ENCODE measurements at places on chromosomes 4 and X.

DNA sequence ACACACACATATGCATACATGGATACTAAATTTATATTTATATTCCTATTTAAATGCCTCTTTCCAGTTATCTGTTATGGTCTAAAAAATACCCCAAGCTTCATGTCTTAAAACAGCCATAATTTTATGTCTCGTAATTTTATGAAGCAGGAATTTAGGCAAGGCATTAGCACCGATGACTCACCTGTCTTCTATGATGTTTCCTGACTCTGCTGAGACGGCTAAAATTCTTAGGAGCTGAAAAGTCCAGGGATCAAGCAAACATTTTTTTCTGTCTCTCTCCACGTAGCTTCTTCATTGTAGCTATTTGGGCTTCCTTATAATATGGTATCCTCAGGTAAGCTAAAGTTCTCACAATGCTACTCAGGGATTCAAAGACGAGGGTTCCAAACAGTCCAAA is 930.3 kb downstream of the STIM2 start:
- DNase-seq, result no peak

DNA sequence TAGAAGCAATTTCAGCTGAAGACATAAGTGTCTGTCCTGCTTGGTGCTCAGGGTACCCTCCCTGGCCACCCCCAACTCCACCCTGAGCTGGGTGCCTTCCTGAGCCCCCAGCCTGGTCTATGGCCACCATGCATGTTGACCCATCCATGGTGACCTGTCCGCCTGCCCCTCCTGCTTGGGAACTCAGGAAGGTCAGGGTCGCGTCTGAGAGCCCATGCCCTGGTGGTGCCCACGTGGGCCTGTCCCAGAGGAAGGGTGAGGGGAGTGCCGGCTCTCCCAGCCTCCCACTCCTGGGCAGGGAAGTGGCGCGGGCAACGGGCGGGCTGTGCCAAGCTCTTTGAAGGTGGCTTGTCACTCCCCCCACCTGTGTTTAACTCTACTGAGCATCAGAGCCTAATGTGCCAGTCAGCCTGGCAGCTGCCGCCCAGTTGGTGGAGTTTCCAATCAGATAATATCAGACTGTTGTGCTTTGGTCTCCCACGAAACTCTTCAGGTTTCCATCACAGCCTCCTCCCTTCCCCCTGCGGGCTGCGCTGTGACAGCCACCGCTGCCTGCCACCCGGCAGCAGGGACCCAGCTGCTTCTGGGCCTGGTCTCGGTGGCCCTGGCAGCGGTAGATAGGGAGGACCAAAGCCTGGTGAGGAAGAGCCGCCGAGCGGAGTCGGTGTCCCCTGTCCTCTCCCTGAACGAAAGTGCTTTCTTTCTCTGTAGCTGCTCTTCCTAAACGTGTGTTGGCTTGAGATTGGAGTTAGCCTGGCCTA is 4.8 kb downstream of the SH3BP2 start:
- DNase-seq, result no peak

DNA sequence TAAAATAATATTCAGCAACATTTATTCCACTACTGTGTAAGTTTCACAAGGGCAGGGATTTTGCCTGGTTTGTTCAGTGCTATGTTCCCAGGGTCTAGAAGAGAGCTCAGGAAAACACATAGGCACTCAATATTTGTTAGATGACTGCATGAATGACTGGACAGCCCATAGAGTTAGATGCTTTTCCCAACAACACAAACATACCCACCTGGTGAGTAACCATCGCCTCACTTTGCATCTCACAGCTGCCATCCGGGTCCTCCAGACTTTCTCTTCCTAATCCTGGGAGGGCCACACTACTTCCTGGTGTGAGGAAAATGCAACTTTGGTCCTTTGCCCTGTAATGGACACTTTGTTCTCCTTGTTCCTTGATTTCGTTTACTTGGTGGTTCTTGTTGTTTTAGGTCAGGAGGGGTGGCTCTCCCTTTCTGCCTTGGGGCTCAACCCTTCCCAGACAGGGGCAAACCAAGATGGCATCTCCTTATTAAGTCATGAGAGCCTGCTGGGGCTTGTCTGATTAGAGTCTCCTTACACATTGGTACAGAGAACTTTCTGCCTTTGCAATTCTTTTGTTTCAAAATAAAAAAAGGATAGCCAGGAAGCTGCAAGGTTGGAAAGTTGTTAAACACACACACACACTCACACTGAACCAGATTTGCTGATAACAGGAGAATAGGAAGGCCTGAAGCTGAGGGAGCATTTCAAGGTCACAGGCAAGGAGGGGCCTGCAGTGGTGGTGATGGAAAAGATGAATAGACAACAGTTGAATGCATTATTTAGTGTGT is 190.6 kb downstream of the MID1IP1 start:
- DNase-seq, result no peak

DNA sequence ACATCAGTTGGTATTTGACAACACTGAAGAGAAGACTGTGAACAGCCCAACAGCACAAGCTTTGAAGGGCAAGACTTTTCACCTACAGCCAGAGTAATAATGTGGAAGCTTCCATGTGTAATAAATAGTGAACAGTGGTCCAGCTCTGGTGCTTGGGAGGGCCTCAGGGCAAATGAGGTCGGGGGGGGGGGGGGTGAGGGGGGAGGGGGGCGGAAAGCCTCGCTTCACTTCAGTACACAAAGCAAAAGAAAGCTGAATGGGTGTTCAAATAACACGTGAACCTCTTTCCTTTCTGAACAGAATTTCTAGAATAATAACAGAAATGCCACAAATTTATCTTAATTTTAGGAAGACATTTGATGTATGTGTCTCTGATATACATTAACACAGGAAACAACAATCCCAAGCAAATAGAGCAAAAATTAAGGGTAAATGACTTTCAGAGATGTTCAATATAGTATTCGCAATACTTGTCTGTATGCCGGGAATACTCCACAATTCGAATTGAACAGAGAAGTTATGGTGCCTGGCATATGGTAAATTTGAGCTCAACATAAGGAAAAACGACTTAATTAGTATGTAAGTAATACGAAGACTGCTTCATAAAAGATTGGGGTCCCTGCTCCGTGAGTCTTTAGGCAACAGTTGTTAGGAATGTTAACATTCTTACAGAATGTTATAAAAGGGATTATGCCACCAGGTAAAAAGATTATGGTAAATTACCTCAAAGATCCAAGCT is 92.6 kb downstream of the FRYL start:
- no peak for DNase-seq

- no peak for DNase-seq
Observed at GRCh38 chr4:111775556-111776297, 369.5 kb upstream of the FAM241A start.

GRCh38 chrX:117532339-117532738 is 584.3 kb downstream of the KLHL13 start:
- DNase-seq, result no peak

- DNase-seq, result no peak
Observed at GRCh38 chr4:148452970-148453369, 10.8 kb upstream of the NR3C2 start.

GRCh38 chrX:14899607-14900006 is 26.4 kb downstream of the MOSPD2 start:
- no peak for DNase-seq

GRCh38 chrX:110477593-110478228 is 119.1 kb downstream of the RTL9 start:
- DNase-seq, result no peak

DNA sequence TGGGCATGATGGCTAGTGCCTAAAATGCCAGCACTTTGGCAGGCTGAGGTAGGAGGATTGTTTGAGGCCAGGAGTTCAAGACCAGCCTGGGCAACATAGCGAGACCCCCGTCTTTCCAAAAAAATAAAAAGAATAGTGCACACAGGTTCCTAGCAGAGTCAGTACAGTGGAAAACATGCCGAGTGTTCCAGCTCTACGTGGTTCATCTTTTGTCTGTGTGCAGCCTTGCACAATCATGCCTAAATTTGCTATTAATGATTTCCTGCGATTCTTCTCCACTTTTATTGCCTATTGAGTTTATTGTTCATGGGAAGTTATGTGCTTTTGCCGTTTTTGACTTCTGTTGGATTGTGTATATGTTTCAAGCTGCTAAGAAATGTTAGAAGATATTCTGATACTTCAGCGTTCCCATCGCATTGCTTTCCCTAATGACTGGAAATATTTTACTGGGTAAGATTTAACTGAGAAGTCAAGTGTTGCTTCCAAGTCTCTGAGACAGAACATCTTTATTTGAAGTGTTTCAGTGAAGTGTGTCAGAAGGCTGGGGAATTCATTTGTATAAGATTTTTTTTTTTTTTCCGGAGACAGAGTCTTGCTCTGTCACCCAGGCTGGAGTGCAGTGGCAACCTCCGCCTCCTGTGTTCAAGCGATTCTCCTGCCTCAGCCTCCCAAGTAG is 11.3 kb downstream of the DOCK11 start:
- DNase-seq, result no peak

DNA sequence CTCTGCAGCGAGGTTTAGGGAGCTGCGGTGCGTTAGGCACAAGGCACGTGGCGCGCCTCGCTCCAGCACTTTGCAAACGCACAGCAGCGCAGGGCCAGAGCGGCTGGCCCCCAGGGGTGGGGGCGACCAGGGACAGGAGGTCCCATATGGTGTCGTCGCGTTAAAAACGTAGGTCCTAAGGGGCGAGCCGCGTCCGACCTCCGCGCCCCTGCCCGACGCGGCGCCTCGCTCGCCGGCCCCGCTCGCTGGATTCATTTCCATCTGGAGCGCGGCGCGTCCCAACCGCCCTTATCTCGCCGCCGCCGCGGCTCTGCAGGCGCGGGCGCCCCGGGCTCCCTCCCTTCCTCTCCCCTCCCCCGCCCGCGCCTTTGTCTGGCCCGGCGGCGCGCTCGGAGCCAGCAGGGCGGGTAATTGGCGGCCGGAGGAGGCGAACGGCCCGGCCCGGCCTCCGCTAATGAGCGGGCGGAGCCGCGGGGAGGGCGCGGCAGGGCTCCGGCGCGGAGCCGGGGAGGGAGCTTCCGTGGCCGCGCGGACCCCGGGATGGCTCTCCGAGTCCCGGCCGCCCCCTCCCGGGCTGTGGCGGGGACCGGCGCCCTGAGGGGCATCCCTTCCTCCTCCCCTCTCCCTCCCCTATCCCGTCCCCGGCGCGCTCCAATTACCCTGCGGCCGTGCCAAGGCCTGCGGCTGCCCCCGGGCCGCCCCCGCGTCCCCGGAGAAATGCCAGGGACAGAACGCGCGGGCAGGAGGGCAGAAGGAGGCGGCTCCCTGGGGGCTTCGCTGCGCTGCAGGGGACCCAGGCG is 409.0 kb downstream of the BCOR start:
- DNase-seq, result no peak

DNA sequence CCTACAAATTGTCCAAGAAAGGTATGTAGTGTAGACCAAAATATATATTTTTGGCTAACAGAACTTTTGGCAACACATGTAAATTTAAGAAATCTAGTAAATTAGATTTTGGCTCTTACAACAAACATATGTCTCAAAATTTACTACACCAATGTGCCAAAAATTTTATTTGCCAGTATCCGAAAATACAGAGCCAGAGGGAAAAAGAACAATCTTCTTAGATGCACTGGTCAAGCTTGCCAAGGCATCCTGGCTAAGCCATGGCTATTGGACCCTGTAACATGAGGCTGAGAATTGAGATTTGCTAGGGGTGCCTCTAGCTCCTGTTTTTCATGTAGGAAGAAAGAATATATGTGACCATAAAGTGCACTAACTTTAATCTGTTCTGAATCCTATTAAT is 91.8 kb downstream of the GABRG1 start:
- DNase-seq, result no peak

GRCh38 chr4:139824882-139825522 is 159.4 kb downstream of the MGST2 start:
- DNase-seq, result no peak

DNA sequence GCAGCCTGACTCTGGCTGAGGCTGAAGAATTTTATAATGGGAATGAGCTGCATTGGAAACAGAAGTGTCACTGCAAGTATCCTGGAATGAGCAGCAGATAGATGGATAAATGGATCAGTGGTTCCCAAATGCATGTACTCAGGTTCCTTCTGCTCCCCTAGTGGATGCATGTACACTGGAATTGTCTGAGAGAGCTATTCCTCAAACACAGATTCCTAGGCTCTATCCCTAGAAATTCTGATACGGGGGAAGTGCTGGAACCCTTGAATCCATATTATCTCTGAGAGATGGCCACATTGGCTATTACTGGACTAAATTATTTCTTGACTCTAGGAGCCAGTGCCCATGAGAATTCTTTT is 64.8 kb downstream of the TMEM131L start:
- no peak for DNase-seq

DNA sequence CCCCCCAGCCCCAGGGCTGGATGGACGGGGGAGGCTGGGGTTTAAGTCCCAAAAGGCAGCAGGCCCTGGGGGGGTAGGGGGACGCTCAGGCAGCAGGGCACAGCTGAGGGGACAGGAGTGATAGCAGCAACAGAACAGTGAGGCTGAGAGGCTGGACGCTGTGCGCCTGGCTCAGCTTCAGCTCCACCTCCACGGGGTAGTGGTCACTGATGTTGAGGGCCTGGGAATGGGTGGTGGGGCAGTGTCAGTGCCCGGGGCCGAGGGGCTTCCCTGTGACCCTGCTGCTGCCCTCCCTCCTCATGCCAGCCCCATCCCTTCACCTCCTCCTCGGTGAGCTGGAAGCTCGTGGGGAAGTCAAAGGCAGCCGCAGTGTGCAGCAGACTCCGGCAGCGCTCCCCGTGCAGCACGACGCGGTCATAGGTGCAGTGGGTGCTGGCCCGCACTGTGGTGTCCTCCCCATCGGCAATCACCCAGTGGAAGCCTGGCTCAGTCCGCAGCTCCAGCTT is 4.5 kb downstream of the RPL10 start:
- no peak for DNase-seq

DNA sequence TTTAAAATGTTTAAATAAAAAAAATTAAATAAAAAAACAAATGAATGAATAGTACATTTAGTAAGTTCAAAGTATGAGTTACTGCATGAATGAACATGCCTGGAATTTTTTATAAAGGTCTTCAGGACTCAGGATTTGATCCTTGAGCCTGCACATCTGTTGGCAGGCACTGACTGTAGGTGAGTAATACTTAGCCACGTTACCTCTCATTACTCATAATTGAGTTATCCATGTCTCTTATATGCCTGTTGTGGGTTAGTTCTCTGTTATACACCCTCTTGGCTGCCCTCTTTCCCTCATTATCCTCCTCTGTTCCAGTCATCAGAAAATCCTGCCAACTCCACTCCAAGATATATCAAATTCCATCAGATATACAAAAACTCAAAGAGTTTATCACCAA is 276.0 kb downstream of the FBXW7 start:
- no peak for DNase-seq

DNA sequence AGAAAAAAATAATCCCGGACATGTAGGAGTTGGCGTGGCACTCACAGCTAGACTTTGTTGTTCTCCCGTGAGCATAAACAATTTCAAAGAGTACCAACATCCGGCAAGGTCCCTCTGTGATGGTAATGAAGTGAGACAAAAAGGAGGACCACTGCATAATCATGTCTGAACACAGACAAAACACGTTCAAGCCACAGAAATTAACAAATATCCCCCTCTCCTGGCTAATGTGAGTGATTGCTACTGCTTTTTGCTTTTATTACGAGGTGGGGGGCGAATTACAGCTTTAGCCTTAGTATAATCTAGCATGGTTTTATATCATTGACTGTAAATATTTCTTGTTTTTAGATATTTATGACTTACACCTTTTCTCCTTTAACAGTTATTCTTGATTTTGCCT is 118.5 kb downstream of the PLS3 start:
- DNase-seq, result no peak

GRCh38 chrX:42725196-42725595 is 52.8 kb downstream of the PPP1R2C start:
- DNase-seq, result no peak

GRCh38 chrX:121831601-121832000 is 784.2 kb downstream of the GLUD2 start:
- no peak for DNase-seq
